Natural killer cell treated with Interleukin-12 subunit alpha and Interleukin-12 subunit beta and Interleukin-15 and Interleukin-18, amount 100 ng/mL, for 72 hours (primary cell): ENCODE measurements at places on chromosomes 2 and 18. TPM values are rescaled to one million over a fixed set of nuclear protein-coding genes. Genes with fewer than 3 reads are reported as not detected.

FOXI3 gene
- total RNA-seq = not detected

ST6GAL2 gene
- total RNA-seq = not detected

KCNIP3 gene
- not detected for total RNA-seq

- no peak for DNase-seq
- peaks cover 23% of the 10 kb centered on the region for H3K4me1 ChIP-seq
- no peak overlapping the region for H3K27ac ChIP-seq
- H3K4me3 ChIP-seq = no peak overlapping the region
- no peaks in the 10 kb centered on the region for H3K27me3 ChIP-seq
- peaks cover under 1% of the 10 kb centered on the region for H3K36me3 ChIP-seq
These were observed 9.2 kb downstream of the PTMA start for GRCh38 chr2:231717281-231718171.

DNA sequence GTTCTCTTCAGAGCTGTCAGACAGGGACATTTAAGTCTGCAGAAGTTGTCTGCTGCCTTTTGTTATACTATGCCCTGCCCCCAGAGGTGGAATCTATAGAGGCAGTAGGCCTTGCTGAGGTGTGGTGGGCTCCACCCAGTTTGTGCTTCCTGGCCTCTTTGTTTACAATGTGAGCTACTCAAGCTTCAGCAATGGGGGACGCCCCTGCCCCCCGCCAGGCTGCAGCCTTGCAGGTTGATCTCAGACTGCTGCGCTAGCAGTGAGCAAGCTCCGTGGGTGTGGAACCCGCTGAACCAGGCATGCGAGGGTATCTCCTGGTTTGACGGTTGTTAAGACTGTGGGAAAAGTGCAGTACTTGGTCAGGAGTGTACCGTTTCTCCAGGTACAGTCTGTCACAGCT lies 24.0 kb upstream of the PAIP2B start:
- no peak for DNase-seq
- no peak overlapping the region for H3K27ac ChIP-seq
- H3K27me3 ChIP-seq = peaks cover 35% of the 10 kb centered on the region
- no peaks in the 10 kb centered on the region for H3K36me3 ChIP-seq
